Hepatic stellate cell (primary cell): ENCODE measurements at places on chromosomes 2 and 18.

DNA sequence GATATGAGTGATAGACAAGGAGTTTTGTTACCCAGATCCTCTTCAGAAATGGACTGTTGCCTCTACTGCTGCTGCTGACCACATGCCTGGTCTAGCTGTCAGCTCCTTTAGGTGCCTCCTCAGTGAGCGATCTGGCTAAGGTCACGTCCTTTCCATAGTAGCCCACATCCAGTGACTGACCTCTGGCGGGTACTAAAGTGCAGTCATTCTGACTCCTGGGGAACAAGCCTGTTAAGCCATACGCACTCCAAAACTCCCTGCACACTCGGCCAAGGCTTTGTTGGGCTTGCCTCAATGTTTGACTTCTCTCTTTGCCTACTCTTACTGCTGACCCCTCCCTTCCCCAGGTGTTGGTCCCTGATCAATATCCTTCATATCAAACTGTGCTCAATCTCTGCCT, 685.2 kb downstream of the IRS1 start:
- DNase-seq: no peak

- peak; percentile 32 for DNase-seq
Measured at GRCh38 chr2:232927032-232927792, 57.1 kb downstream of the SNORC start.

DNA sequence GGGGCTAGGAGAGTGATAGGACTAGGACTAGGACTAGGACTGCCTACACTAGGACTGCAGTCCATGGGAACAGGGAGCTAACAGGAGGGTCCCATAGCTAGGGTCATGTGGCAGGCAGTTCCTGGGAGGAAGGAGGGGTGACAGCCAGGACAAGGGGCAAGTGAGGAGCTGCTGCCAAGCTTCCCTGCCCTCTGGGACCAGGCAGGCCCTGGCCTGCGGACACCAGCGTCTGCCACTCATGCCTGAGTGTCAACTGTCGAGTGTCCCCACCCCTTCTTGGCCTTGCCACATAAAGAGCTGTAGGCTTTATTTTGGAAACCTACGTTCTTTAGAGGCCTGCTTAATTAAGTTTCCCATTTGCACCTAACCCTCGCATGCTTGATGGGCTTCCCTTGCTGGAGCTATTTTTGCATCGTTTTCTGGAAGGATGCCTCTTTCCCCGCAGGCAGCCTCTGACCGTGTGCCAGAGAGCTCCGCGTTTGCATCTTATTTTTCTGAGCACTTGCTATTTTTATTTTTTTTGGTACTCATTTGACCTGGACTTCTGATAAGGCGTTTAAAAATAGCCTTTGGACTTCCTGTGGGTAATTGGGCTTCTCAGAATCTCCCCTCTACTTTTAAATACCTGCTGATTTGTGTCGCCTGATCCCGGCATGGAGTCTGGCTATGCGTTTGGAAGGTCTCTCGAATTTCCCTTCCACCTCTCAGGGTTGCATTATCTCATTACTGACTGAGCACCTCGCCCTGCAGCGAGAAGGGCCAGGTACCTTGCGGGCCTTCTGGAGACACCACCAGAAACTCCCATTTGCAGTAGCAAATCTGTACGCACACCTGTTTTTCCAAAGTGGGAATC, 66.4 kb downstream of the SH3RF3 start:
- DNase-seq: no peak

DNA sequence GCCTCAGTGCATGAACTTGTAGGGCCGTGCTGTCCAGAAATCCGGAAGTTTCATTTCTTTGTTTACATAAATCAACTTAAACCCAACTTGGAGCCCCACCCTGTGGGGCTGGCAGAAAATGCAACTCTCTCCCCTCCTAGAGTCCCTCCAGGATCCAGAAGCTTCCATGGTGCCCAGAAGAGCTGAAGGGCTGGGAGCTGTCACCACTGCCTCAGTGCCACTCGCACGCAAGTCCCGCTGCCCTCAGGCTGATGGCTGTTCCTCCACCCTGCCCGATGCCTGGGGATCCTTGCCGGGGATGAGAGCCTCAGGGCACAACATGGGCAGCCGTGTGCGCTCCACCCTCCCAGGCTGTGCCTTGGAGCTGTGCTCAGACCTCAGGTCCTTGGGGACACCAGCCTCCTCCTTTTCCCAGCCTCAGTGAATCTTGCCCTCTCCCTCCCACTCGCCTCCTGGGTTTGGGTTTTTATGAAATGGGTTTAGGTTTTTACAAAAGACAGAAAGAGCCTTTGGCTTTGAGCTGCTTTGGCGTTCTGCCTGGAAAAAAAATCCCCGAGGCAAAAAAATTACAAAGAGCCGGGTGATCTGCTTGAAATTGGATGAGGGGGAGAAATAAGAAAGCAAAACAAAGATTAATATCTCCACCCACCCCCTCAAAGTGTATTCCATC, 155.2 kb downstream of the TWIST2 start:
- peak; percentile 86 for DNase-seq

DNA sequence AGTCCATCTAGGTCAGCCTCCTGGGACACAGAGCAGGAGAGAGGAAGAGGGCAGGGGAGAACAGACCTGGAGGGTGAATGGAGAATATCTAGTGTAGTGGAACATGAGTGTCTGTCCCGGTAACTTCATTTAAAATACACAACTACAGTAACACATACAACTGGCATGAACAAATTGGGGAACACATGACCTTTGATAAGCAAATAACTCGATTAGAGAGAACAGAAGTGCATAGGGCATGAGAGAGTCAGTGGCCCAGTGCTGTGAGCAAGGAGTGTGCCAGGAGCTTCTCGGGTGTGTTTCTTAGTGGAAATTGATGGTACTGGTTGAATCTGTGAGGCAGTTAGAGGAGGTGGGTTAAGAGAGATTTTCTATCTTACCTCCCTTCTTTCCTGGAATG, 40.8 kb downstream of the TNP1 start:
- no peak for DNase-seq

- no peak for DNase-seq
Measured at GRCh38 chr2:47015206-47015605, 99.6 kb upstream of the MCFD2 start.

- DNase-seq: no peak
Measured at GRCh38 chr2:240781471-240782220, 38.4 kb downstream of the KIF1A start.

DNA sequence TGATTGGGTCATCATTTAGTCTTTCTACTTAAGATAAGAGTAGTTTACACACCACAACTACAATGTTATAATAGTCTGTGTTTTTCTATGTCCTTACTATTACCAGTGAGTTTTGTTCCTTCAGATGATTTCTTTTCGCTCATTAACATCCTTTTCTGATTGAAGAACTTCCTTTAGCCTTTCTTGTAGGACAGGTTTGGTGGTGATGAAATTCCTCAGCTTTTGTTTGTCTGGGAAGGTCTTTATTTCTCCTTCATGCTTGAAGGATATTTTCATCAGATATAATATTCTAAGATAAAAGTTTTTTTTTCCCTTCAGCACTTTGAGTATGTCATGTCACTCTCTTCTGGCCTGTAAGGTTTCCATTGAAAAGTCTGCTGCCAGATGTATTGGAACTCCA, 38.0 kb upstream of the SLC16A14 start:
- no peak for DNase-seq

GRCh38 chr18:10379522-10379921, 74.9 kb upstream of the APCDD1 start:
- DNase-seq: no peak

GRCh38 chr2:78351208-78351607, 674.3 kb upstream of the REG3G start:
- DNase-seq: no peak

- DNase-seq: no peak
Measured at GRCh38 chr2:240988146-240988545, 10.3 kb upstream of the SNED1 start.

- no peak for DNase-seq
Measured at GRCh38 chr2:176639671-176640070, 370.4 kb downstream of the MTX2 start.

- no peak for DNase-seq
Measured at GRCh38 chr2:113981404-113982134, 91.7 kb downstream of the ACTR3 start.

GRCh38 chr2:143875295-143876233, 644.4 kb downstream of the ZEB2 start:
- DNase-seq: no peak

DNA sequence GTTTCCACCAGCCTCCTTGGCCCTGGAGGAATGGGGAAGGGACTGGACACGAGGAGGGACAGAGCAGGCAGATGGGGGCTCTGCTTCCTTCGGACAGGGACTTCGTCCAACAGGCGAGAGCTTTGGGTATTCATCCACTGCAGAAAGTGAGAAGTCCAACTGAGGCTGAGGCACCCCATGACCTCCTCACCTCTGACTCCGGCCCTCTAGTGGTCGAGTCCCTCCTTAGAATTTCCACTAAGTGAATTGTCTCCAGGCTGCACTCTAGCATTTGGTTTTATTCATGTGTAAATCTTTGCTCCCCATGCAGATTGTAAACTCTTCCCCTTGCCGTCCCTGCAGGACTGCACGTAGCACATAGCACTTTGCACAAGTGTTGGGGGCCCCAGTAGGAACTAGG, 75.6 kb downstream of the TMEM247 start:
- DNase-seq: no peak

DNA sequence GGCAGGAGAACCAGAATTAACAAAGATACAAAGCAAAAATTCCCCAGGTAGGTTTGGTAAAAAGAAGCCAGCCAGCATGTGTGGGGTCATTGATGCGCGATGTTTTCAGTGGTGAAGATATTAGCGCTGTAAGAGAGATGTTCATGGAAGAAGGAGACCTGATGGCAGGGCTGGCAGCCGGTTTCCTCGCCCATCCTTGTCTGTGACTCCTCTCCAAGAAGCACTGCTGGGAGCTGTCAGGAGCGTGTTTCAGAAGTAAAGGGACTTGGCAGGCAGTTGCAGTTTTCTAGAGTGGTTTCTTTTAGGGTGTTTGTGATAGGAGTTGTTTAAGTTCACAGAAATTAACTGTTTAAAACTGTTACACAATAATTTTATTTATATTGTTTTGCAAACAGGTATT, 24.6 kb downstream of the TAF1B start:
- no peak for DNase-seq

- no peak for DNase-seq
Measured at GRCh38 chr2:173952267-173953046, 12.7 kb downstream of the SP3 start.
